Progenitor cell of endocrine pancreas (in vitro differentiated cells): ENCODE measurements at places on chromosomes 13 and 19. TPM values are rescaled to one million over a fixed set of nuclear protein-coding genes. Genes with fewer than 3 reads are reported as not detected.

The SIGLEC5 gene
- total RNA-seq = not detected in 2 replicates

The SIGLEC11 gene
- total RNA-seq = not detected in 2 replicates

The A1BG gene
- total RNA-seq = 3.9 and 4.6 TPM in 2 replicates

The EFNA2 gene
- total RNA-seq = 23.8 and 26.5 TPM in 2 replicates

The ZIC2 gene
- total RNA-seq = 0.13 TPM in 1 of 2 replicates, not detected in the other

The BICRA gene
- 31.9 and 37.4 TPM in 2 replicates for total RNA-seq

The UFM1 gene
- total RNA-seq = 51.2 and 53.4 TPM in 2 replicates

The ZNF28 gene
- total RNA-seq = 29.4 and 32.3 TPM in 2 replicates

The GJB2 gene
- total RNA-seq = 1.1 and 2.4 TPM in 2 replicates

The LILRB4 gene
- not detected in 2 replicates for total RNA-seq

The ZNF816 gene
- total RNA-seq = 23.8 and 25.3 TPM in 2 replicates

The DCLK1 gene
- 3.8 and 3.9 TPM in 2 replicates for total RNA-seq

The OR7C1 gene
- total RNA-seq = not detected in 2 replicates

The IFNL1 gene
- total RNA-seq = not detected in 2 replicates

The KLF12 gene
- total RNA-seq = 25.2 and 25.4 TPM in 2 replicates

The TSEN34 gene
- 38.6 and 39.7 TPM in 2 replicates for total RNA-seq

The TMEM255B gene
- total RNA-seq = 0.91 and 1.5 TPM in 2 replicates

The STOML3 gene
- not detected in 2 replicates for total RNA-seq

The PRDX2 gene
- total RNA-seq = 524 and 554 TPM in 2 replicates

The TNFSF13B gene
- total RNA-seq = 3.1 and 3.3 TPM in 2 replicates

The FGF22 gene
- 0.43 and 0.49 TPM in 2 replicates for total RNA-seq

The APOE gene
- total RNA-seq = 198 and 233 TPM in 2 replicates

The DMWD gene
- 99.4 and 108 TPM in 2 replicates for total RNA-seq

The SLC25A41 gene
- total RNA-seq = 1.4 and 1.5 TPM in 2 replicates

The SIGLEC9 gene
- not detected in 2 replicates for total RNA-seq

The FOSB gene
- total RNA-seq = 5.3 and 7.3 TPM in 2 replicates

The POU2F2 gene
- 0.89 and 1.6 TPM in 2 replicates for total RNA-seq

The UPF1 gene
- total RNA-seq = 87.1 and 90.9 TPM in 2 replicates

The IGFL3 gene
- total RNA-seq = not detected in 2 replicates

The MISP3 gene
- 3.0 and 3.5 TPM in 2 replicates for total RNA-seq

The FBXO17 gene
- 24.1 and 27.1 TPM in 2 replicates for total RNA-seq

The SULT2B1 gene
- not detected in 2 replicates for total RNA-seq

The HSPB6 gene
- total RNA-seq = 0.33 TPM in 1 of 2 replicates, not detected in the other
